Gastroesophageal sphincter (tissue), 4 donors: ENCODE measurements at places on chromosomes 7 and 10. TPM values are rescaled to one million over a fixed set of nuclear protein-coding genes. Genes with fewer than 3 reads are reported as not detected.

CHST3 gene
- 48.0 TPM for total RNA-seq

PCDH15 gene
- 0.10 TPM for total RNA-seq

DNA sequence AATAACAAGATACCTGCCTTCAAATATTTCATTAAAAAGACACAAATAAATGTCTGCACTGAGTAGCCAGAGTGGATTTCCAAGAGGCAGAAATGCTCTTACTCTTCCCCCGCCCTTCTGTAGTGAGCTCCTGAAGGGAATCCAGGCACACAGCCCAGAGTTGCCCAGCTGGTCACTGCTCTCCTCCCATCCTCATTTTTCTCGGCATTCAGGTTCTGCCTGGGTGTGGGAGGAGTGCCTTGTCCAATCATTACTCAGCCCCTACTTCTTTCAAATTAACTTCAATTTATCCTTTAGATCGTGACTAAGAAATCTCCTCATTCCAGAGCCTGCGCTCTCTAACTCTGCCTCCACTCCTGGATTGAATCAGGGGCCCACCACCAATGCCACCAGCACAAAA is 12.2 kb downstream of the CCDC6 start:
- peak; percentile 75 for ATAC-seq

- ATAC-seq: no peak
Observed at GRCh38 chr7:70580161-70580560, 551.8 kb upstream of the GALNT17 start.

DNA sequence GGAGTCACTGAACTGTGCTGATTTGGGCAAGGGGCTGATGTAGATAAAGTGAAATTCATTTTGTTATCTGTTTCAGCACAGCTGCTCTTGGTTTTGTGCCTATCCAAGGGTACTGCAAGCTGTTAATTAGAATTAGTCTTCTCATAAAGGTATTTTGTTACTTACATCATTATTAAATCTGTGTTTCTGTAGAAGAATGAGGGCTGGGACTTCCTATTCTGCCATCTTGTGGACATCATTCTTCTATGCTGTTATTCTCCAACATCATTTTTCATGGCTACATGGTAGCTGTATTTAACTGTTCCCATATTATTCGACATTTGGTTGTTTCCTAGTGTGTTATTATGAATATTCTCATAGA is 76.2 kb upstream of the CCDC71L start:
- no peak for ATAC-seq

GRCh38 chr10:114304017-114304570 is 65.0 kb downstream of the VWA2 start:
- ATAC-seq: peak; percentile 71

GRCh38 chr7:68248973-68249372 is 1252.3 kb downstream of the TYW1 start:
- no peak for ATAC-seq

DNA sequence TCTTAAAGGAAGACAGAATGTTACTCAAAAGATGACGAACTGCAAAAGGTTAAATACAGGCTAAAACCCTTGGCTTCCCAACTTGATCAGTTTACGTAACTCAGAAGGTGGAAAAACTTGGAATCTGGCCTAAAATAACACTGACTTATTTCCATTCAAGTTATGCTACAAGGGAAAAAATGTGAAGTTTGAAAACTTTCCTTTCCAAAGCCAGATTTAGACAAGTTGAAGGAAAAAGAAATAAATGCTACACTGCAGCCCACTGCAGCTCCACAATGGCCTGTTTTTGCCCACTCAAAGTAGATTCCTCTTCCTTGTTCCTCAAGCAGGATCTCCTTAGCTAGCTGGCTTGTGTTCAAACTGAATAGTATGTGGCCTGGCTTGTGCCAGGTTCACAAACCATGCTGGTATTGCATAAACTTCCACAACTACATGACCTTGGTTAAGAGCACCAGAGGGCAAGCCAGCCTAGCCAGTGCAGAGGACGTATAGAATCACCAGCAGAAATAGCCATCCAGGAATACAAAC is 166.2 kb downstream of the CPEB3 start:
- ATAC-seq: peak; percentile 80

GRCh38 chr10:60352105-60352504 is 37.6 kb downstream of the ANK3 start:
- ATAC-seq: no peak

GRCh38 chr7:116543664-116544063 is 18.8 kb downstream of the CAV1 start:
- ATAC-seq: no peak

GRCh38 chr10:103254538-103255325 is 9.0 kb downstream of the RPEL1 start:
- ATAC-seq: no peak

DNA sequence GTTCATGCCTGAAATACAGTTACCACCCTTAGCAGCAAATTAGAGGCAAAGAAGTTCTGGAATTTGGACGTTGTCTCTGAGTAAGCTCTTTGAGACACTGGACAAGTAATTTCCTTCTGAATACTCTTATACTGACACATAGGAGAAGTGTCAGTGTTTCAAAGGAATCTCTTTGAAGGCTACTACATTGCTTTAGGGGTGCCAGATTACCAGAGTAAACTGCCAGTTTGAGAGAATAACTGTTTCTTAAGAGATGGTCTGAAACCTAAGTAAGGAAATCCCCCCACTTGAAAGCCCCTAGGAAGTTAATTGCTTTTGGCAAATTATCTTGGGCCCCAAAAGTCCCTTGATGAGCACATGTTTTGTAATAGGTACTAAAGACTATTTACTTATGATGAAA is 3.4 kb downstream of the FAS start:
- no peak for ATAC-seq
